ENCODE measurements at places on chromosomes 7 and 10.

DNA sequence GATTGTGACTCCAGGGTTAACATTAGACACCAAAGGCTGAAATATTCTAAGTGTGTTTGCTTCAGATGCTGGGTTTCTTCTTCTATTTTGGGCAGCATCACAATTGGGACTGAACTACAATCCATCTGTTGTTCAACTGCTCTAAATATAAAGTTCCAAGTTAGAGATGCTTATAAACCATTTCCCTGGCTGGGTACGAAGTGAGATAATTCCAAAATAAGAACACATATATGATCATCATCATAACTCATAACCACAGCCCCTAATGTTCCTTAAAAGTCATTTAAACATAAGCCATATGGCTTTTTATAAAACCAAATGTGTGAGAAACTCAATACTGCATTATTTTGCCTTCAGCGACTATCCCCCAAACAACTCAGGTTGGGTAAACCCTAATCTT is 28.8 kb downstream of the DNA2 start:
- DNase-seq = no peak

GRCh38 chr7:138542183-138542582 is 82.1 kb downstream of the TRIM24 start:
- DNase-seq = no peak

DNA sequence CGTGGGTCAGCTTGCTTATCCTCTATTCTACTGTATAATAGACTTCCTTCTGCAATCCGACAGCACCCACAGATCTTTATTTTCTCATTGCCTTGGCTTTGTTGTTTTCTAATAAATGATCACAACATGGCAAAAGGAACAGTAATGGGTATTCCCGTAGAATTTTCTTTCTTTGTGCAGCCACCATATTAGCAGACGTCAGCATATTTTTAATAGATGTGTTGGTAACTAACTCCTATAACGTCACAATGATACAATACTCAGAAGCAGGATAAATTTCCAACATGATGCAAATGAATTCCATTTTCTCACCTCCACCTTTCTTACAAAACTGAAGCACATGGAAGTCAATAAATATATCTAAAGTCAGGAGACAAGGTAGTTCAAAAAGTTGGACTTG is 617.6 kb downstream of the MAGI2 start:
- no peak for DNase-seq

DNA sequence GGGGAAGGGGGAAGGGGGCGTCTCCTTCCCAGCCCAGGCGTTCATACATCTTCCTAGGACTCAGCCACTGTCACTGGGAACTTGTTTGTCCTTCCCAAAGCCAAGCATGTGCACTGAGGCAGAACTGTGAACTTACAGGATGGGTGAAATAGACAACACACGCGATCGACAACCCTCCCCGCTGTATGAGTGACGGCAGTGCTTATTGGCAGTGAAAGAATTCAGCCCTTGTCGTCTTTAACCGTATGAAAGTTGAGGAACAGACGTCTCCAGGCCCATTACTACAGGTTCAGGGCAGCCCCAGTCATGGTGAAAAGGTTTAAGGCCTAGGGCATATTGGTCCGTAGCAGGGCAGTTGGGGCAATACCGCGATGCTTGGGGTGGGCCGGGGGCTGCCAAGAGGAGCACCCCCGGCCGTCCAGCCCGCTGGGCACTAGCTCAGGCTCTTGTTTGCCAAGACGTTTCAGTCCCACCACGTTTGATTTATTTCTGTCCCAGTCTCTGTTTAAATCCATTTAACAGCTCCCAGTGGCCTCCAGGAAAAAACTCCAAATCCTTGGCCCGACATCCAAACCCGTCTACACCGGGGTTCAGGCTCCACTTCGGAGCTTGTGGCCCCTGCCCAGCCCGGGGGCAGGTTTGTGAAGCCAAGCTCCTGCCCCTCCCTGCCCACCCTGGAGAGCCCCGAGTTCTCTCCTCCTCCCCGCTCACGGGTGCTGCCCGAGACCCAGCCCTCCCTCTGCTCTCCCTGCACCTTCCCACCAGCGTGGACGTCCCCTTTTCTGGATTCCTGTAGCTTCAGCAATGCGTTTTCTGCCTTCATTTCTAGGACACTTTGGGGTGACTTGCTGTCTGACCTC is 159.8 kb downstream of the DNAJB6 start:
- no peak for DNase-seq

GRCh38 chr7:141190495-141190894 is 116.6 kb downstream of the TMEM178B start:
- DNase-seq = no peak

- DNase-seq = no peak
These were observed 13.3 kb downstream of the GPR37 start for GRCh38 chr7:124752310-124752709.

DNA sequence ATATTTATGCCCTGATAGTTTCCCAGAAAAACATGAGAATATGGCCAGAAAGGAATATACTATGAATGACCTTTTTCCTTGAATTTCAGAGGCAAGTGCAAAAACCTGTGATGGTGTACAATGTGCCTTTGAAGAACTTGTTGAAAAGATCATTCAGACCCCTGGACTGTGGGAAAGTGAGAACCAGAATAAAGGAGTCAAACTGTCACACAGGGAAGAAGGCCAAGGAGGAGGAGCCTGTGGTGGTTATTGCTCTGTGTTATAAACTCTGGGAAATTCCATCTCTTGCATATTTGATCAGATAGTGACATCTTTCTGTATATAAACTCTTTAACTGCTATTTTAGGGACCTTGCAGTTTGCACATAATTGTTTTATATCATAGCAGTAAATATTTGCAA is 33.7 kb downstream of the RAB18 start:
- no peak for DNase-seq

DNA sequence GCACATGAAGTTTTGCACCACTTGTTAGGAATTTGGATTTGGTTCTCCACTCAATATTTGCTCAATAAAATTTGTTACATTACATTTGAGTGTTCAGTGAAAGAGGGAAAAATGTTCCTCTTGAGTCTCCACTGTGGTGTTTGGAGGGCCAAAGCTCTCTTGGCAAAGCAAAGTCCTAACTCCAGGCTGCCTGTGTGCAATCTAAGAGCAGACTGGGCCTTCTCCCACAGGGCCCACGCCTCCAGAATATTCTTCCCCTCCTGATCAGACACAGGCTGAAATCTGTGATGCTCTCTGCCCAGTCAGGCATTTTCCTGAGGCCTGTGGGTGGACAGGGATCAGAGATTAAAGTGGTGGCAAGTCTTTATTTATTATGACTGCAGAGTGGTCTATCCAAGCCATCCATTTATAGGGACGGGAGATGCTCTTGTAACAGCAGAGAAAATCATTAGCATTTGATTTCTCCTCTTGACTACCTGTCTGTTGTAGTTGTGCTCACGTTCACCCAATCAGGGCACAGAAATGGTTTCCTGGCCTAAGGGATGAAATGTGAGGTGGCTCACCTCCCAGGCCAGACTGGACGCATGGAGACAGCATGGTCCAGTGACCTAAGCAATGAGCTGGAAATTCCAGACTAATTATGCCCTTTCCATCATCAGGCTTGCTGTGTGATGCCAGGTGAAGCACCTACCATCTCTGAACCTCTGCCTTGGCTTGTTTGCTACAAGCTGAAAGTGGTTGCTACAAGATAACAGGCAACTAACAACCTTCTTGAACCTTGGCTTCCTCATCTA is 147.1 kb upstream of the NRBF2 start:
- no peak for DNase-seq

DNA sequence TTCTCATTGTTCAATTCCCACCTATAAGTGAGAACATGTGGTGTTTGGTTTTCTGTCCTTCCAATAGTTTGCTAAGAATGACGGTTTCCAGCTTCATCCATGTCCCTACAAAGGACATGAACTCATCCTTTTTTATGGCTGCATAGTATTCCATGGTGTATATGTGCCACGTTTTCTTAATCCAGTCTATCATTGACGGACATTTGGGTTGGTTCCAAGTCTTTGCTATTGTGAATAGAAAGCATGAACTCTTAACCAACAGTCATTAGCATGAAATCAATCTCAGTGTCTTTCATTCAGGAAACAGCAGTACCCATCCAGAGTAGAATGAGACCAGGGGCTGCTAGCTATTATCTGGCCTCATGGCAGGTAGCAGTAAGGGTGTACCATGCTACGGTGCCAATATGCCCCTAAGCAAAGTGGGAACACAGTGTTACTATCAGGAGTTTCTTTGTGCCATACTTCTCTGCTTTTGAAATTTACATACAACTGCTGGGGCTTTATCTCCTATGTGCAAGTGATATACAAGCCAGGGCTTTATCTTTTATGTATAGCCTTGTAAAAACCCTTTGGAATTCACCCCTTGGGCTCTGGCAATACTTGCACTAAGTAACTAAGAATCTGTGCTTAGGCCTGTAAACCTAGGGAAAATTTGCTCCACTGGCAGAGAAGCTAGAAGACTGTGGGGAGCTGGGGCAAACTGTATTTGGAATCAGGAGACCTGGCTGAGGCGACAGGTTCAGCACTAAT is 5.4 kb downstream of the PON2 start:
- DNase-seq = no peak

DNA sequence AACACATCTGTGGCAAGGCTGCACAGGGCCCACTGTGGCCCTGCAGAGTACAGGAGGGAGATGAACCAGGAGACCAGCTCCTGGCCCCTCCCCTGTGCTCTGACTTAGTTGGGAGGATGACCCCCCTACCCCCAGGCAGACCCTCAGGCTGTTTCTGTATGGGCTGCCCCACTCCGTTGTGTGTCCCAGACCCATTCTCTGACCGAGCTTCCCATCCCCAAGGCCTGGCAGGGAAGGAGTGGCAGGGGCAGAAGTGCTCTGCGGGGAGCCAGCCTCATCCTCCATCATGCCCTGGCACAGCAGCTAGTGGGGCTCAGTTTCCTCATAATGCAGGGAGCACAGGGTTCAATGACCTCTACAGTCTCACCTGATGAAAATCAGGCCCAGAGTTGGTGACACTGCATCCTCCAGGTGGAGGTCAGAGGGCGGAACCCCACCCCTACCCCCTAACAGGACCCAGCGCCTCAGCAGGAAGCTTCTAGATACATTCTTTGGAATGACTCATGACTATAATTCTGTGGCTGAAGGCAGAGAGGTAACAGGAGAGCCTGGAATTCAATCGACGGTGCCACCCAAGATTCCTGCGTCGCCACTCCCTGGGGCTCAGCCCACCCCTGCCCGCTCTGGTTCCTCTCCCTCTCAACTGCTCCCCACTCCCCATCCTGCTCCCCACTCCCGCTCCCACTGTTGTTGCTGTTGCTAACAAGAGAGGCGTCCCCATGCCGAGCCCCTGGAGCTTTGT is 18.2 kb downstream of the PODXL start:
- DNase-seq = no peak

Data from NCI-H187 (cell line).